ENCODE measurements at places on chromosomes 1 and 21.

DNA sequence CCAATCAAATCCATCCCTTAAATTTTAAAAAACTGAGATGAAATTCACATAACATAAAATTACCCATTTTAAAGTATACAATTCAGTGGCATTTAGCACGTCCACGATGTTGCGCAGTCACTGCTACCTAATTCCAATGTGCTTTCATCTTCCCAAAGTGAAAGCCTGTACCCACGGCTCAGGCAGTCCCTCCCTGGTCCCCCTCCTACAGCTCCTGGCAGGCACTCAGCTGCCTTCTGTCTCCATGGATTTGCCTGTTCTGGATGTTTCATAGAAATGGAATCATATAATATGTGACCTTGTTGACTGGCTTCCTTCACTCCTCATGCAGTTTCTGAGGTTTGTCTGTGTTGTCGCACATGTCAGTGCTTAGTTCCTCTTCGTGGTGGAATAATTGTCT is 386.3 kb downstream of the CAMTA1 start:
- no peak for DNase-seq

GRCh38 chr1:46003315-46003714 is 129.1 kb downstream of the PIK3R3 start:
- DNase-seq, result no peak

DNA sequence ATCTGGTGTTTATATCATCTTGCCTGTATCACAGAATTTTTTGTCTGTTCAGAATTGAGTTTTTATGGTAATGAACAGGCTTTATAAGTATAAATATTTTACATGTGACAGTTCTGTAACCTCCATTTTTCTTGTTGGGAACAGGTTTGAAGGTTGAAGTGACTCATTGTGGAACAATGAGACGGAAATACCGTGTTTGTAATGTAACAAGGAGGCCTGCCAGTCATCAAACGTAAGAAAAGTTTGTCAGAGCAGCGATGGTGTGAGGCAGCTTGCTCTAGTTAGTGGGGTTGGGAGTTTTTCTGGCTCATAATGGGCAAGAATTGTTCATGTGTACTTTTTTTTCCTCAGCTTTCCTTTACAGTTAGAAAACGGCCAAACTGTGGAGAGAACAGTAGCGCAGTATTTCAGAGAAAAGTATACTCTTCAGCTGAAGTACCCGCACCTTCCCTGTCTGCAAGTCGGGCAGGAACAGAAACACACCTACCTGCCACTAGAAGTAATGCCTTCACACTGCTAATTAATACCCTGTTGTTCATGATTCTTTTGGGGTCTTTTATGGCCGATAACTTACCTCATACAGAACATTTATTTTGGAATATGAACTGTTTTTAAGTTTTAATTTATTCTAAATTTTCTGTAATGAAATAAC is 75.2 kb upstream of the TEKT2 start:
- DNase-seq, result no peak

DNA sequence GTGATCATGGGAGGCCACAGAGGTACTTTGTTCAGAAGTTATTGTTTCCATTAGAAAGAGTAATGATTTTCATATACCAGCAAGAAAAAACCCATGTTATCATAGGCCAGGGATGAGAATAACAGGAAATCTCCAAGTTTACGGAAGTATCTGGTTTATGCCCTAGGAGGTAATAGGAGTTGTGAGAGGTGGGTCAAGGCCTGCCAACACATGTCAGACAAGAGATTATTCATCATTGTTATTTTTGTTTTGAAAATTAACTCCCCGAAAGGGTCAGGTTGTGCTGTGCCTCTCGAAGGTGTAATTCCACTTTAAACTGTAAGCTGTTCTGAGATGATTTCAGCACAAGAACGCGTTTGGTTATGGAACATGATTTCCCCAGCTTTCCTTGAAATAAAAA is 218.4 kb downstream of the CAMTA1 start:
- no peak for DNase-seq

DNA sequence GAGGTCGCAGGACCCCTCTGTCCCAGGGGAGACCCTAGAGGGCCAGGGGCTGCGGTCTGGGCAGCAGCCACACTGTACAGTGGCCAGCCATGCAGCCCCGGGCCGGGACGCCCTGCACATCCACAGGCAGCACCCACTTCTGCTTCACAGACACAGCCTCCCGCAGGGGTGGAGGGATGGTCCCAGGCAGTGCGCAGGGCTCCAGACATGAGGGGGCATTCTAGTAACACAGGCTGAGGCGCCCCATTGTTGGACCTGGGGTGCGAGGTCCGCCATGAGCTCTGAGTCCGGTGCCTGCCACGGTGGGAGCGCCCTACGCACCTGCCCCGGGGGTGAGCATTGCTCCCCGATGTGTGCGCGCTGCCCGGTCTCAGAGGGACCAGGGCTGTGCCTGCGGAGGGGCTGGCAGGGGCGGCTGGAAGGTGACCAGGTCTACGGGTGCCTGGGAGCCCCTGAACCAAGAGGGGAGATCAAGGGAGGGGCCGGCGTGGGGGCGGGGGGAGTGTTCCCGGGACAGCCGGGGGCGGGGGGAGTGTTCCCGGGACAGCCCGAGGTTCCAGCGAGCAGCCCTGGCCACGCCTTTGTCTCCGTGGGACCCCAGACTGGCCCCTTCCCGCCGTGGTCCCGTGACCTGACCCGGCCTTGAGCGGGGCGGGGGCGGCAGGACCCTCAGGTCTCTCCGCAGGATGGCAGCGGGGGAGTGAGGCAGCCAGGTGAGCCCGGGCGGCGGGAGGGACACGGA is 4.5 kb downstream of the MMEL1 start:
- DNase-seq, result no peak

DNA sequence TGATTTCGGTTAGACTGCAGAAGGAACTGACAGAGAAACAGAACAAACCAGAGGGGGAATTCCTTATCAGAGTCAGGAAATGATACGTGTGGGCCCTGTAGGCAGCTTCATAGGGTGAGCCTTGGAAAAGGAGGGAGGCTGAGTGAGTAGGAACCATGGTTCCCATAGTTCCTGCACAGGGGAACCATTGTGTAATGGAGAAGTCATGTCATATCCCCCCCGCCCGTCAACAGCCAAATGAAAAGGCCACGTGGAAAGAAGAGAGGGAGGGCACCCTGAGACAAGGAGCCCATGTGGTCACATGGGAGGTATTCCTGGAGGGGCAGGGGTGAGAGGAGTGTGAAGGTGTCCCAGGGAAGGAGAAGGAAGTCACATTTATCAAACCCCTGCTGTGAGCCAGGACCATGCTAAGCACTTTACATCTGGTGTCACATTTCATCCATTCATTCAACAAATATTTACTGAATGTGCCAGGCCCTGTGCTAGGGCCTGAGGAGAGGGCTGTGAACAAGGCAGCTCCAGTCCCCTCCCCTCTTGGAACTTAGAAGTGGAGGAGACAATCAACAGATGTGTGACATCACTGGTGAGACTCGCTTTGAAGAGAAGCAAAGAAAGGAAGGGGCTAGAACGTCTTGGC is 15.7 kb upstream of the FGR start:
- no peak for DNase-seq

DNA sequence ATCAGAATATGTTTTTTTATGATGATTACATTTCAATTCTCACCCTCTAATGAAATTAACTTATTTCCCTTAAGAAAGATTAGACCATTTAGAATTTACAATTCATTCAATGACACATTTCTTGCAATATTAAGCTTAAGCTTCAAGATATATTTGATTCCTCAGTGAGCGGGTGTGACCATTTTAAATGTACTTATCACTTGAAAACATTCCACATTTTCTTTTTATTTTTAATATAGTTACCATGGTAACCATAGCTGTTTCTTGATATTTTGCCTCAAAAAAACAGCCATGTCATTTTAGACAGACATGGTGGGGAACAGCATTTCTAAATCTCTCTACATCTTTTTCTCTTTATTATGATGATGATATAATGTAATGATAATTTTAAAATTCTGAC is 1029.0 kb upstream of the B3GALT2 start:
- no peak for DNase-seq

GRCh38 chr21:45074048-45074817 is at the start of gene ADARB1:
Gene ADARB1 (plus strand): TSS chr21:45074580. CDS start chr21:45171657, 97,077 bp downstream.
- DNase-seq, result peak; percentile 53

DNA sequence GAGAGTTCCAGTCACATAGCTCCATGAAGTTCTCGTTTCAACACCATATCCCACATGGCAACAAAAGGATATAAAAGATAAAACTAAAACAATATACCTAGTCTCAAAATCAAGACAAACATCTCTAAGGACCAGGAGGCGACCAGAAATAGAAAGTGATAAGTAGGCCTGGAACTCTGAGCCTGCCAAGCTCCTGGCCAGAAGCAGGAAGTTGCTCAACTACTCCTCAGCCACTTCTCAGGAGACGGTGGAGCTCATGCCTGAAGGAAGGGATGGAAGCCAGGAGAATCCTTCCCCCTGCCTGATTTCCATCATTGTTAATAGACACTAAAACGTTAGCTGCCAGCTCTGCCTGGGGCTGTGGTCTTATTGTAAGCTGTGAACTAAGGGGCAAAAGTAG is 94.7 kb downstream of the DISP1 start:
- DNase-seq, result no peak

GRCh38 chr1:68198752-68199151 is 33.6 kb downstream of the WLS start:
- no peak for DNase-seq

GRCh38 chr1:172704001-172704400 is 45.1 kb downstream of the FASLG start:
- DNase-seq, result no peak

GRCh38 chr21:33241846-33242245 is 12.1 kb downstream of the IFNAR2 start:
- DNase-seq, result no peak

DNA sequence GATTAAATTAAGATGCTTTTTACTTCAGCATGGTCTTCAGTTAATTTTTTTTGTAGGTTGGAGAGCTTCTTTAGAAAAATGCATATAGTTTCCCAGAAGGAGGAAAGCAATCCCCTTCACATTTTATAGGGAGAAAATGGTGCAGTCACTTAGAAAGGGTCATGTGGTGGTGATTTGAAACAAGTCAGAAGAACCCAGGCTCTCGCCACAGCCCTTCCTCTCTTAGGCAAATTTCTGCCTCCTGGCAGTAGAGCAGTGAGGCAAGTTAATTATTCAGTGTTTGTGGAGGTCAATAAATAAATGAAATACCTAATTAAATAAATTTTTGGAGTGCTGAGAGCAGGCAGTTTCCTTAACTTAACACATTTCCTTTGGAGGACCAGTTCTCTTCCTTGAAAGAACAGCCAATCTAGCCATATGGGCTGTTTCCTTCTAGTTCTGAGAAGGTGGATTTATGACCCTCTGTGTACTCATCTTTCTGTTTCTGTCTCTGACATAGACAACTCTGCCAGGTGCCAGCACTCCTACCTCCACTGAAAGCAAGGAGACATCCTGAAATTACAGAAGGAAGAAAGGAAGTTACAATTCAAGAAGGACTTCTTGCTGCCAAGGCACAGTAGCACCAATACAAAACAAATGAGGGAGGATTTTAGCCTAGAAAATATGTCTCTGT is 19.0 kb upstream of the POGZ start:
- DNase-seq, result no peak

GRCh38 chr1:84489766-84490165 is 10.7 kb downstream of the RPF1 start:
- no peak for DNase-seq

- DNase-seq, result no peak
Observed at GRCh38 chr1:11617314-11617713, 36.9 kb downstream of the FBXO2 start.

GRCh38 chr1:243452092-243452491 is 196.3 kb downstream of the SDCCAG8 start:
- no peak for DNase-seq

DNA sequence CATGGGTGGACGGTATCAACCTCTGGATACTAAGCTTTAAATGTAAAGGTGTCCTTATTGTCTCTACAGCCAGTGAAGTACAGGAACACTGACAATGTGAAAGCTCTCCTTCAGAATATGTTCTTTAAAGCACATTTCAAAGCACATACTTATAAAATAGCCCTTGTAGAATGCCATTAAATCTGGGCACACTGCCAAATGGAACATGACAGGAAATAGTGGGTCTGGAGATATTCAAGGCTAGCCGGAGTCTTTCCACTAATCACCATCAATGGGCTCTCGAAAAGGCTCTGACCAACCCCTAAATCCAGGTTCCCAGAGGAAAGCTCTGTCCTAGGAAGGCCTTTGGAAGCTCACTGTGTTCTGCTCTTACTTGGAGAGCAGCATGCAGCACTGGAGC is 46.6 kb downstream of the PLD5 start:
- no peak for DNase-seq

DNA sequence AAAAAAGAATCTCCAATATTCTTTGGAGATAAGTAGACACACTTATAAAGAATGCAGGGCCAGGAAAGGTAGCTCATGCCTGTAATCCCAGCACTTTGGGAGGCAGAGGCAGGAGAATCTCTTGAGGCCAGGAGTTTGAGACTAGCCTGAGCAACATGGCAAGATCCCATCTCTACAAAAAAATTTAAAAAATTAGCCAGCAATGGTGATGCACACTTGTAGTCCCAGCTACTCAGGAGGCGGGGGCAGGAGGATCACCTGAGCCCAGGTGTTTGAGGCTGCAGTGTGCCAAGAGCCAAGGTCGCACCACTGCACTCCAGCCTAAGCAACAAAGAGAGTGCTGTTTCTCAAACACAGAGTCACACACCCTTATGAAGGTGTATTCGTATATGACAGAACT is 385.0 kb downstream of the SMYD3 start:
- no peak for DNase-seq

DNA sequence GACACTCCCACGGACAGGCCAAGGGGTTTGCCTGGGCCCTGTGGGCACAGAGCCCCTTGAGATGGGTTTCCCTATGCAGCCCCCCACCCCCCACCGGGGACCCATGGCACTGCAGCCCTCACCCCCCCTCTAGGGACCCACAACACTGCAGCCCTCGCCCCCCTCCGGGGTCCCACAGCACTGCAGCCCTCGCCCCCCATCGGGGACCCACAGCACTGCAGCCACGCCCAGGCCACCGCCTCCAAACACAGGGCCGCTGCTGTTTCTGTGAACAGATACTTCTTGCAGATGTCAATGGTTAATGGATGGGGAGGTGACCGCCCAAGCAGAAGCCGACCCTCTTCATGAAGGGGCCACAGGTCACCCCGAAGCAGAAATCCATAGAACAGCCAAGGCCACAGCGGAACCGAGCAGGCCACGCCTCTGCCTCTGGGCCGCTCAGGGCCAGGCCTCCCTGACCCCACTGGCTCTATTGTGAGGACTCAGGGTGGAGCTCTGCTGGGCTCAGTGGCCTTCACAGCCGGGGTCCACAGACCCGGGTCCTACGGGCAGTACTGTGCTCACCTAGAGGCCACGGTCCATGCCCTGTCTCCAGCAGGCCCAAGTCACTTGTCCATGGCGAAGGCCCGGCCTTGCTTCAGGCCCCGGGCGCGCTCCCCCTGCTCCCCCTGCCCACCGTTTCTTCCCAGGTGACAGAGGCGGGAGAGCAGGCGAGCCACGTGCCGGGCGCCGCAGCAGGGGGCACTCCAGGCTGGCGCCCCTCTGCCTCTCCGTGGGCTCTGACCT is 4.1 kb upstream of the POFUT2 start:
- no peak for DNase-seq

Data from stimulated activated CD8-positive, alpha-beta memory T cell treated with anti-CD3 and anti-CD28 coated beads, Interleukin-15, amount 100 ng/mL, for 4 hours (primary cell).